Activated CD8-positive, alpha-beta T cell treated with anti-CD3 and anti-CD28 coated beads, Interleukin-2, amount 10 ng/mL, durations not matched to agents 7 days and 5 days (primary cell): ENCODE measurements at places on chromosomes 6 and 20.

GRCh38 chr6:15248451-15249370 lies 2.8 kb downstream of the JARID2 start:
- DNase-seq = peak; percentile 98

DNA sequence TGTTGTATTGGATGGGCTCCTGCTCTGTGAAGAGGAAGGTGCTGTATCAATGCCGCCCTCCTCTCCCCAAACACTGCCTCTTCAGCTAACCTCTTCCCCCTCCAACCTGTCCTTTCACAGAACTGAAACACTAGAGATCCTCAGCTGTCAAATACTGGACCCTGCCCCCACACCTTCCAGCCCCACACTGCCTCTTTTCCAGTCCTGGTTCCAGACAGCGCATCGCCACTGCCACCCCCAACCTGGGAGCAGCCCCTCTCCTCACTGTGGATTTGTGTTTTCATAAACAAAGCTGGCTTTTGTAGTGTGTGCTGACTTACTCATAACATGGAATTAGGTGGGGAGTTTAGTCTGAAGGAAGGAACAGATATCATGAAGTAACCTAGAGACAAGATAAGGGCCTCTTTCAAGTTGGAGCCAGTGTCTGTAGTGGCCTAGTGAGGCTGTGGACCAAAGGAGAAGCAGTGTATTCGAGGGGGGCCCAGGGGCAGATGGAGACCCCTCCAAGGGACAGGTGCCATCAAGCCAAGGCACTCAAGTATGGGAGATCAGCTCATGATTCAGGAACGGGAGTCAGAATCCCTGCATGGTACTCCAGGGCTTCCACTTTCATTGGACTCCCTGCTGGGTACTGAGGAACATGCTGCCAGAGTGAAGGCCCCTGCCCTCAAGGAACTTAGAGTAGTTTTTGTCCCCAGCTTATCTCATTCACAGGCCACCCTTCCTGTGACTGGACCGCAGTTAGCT lies 2.1 kb downstream of the SCUBE3 start:
- no peak for DNase-seq

- peak; percentile 81 for DNase-seq
Observed at GRCh38 chr20:62616728-62617621, 25.3 kb upstream of the SLCO4A1 start.

DNA sequence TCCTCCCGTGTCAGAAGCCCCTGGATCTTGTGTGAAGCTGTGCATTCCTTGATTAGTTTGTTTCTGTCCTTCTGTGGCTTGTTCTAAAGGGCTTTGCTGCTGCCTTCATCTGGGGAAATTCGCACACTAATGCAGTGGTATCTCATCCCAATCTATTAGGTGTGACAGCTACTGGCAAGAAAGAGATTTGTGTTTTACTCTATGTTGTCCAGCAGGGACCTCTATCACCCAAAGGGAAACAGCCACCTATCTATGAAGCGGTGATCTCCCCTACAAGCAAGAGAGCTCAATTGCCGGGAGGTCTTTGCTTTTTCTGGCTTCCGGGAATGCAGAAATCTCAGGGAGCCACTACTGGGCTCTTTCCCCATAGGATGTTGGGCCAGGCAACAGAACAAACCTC lies 151.8 kb downstream of the NRN1 start:
- no peak for DNase-seq

GRCh38 chr6:90907931-90908655 lies 321.2 kb upstream of the MAP3K7 start:
- no peak for DNase-seq

GRCh38 chr6:21188505-21189223 lies 404.9 kb upstream of the SOX4 start:
- DNase-seq = no peak

DNA sequence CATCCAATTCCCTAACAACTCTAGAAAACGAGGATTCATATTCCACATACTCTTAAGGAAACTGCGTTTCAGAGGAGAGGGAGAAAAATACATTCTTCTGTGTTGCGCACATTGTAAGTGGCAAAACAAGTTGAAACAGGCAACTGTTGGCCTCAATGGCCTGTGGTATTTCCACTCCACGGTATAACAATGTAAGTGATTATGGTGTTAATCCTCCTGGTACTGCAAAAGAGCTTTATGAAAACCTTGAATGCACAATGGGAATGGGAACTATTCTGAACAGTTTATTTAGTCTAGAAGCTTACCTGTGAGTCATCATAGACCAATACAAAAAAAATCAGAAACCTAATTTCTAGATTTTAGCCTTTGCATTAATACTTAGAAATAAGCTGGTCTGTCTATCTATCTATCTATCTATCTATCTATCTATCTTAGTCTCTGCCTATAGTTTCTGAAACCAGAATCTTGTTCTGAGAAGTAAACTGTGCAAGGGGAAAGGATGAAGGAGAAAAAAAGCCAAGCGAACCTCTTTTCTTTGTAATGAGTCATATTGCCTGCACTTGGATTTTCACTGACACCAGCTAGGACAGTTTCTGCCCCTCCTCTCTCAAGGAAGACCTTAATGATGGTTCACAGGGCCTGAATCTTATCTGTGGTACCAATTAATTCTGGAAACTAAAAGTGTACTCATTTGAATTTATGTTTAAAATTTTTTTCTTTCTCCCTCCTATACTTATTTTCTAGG lies 101.5 kb downstream of the RNF144B start:
- no peak for DNase-seq

DNA sequence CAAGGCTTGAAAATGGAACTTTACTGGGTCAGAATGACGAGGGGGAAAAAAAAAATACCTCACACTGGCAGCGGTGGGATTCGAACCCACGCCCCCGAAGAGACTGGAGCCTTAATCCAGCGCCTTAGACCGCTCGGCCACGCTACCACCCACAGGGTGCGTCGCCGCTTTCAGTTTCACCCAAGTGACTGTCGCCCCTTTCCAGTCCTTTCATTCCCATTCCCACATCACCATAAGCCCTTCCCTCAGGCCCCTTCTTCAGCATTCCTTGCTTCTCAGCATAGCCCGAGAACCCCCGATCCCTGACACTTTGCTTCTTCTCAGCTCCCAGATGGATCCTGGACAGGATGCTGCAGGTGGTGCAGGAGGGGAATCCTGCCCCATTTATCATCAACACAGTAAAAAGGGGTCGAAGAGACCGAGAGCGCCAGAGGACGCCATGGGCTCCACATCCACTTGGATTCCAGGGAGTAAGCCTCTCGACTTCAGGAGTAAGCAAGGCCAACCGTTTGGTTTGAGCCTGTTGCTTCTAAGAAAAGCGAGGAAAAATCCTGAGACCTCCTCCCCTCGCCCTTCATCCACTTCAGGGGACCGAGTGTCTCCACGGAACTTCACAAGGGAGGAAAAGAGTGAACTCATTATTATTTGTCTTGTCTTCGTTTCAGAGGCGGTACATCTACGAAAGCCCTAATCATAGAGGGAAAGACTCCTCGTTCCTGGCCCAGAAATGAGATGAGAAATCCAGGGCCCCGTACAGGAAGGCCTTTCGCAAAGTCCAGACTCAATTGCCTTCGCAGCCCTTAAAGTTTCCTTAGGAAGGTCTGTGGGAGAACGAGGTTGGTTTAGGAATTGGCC lies 20.0 kb upstream of the TRIM27 start:
- DNase-seq = peak; percentile 79

GRCh38 chr6:158713469-158713868 lies 63.6 kb downstream of the SYTL3 start:
- no peak for DNase-seq

DNA sequence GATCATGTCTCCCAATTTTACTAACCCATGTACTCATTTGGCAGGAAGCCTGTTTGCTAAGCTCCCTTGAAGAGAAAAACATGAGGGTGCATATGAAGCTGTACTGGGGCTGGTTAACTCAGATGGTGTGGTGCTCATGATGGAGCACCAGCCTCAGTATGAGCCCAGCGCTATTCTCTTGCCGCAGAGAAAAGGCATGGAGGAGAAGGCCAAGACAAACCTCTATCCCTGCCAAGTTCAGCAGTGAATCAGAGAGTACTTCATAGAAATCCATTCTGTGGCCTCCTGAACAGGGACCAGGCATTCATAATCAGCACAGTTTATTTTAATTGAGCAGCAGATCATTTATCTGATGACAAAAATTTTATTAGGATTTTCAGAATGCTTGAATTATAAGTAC lies 398.1 kb downstream of the LMBRD1 start:
- DNase-seq = no peak

DNA sequence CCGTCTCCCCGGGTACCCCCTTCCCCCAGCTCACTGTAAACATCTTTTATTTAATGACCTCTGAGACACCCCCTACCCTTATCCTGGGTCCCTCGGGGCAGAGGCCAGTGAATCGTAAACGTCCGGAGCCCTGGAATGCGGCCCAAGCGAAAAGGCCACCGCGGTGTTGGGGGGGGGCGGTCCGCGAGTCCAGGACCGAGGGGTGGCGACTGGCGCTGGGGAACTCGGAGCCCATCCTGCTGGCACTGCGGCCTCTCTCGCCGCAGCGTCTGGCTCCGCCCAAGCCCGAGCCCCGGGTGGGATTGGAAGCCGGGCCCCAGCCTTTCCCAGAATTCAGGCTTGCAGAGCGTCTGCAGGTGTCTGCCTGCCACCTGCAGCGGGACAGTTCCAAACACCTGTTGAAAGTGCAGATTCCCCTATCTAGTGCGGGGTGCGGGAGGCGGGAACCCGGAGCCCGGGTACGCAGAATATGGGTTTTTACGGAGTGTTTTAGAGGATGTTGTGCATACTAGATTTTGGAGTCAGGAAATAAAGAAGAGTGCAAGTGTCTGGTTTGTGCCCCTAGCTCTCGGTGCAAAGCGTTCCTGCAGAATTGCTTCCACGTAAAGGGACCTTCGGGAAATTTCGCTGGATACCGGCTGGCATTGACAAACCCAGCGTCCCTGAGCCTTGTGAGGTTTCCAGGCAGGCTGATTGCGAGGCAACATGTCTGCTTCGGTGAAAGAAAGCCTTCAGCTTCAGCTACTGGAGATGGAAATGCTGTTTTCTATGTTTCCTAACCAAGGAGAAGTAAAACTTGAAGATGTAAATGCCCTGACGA lies 800 bp downstream of the RWDD2A start:
- no peak for DNase-seq

- no peak for DNase-seq
Observed at GRCh38 chr6:104591573-104592334, 268.0 kb downstream of the HACE1 start.

DNA sequence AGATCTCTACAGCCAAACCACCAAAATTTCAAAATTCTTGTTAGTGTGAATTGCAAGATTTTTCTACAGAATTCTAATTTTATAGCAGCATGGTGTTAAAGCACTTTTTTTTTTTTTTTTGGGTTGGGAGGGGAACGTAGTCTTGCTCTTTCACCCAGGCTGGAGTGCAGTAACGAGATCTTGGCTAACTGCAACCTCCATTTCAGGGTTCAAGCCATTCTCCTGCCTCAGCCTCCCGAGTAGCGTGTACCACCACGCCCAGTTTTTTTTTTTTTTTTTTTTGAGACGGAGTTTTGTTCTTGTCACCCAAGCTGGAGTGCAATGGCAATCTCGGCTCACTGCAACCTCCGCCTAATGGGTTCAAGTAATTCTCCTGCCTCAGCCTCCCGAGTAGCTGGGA lies 11.5 kb downstream of the ARHGAP18 start:
- no peak for DNase-seq

GRCh38 chr20:62738025-62738881 lies 29.6 kb downstream of the NTSR1 start:
- no peak for DNase-seq

DNA sequence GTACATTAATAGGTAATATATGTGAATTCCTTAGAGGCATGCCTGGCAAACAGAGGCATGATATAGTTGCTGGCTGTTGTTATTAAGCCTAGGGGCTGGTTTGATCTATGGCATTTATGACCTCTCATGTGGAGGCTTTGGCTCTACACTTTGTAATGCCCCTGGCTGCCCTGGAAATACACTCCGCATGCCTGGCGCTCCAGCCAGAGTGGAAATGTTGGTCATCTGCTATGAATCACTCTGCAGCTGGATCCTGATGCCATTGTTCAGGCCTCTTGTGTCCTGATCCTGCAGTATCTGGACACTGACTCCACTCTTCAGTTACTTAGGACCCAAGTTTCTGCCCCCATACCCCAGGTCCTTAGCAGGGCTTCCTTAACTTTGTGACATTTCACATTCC lies 200.5 kb upstream of the PCSK2 start:
- no peak for DNase-seq

GRCh38 chr6:89348372-89348771 lies 4.2 kb downstream of the UBE2J1 start:
- DNase-seq = no peak

GRCh38 chr6:21504790-21505189 lies 88.8 kb upstream of the SOX4 start:
- DNase-seq = no peak

DNA sequence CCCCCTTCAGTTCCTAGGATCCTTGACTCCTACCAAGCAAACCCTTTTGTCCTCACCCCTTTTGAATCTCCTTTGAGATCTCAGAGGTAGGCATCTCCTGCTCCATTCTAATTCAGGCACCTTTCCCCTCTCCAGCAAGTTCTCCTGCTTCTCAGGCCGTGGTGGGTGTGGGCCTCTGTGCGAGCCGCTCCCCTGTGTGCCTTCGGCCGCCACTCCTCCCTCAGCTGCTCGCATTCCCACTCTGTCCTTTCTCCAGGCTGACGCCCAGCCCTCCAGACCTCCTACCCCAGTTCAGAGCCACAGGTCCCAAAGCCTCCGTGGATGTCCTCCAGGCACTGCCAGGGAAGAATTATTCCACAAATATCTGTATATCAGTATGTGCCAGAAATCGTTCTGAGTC lies 19.7 kb upstream of the RPS6KA2 start:
- DNase-seq = no peak

GRCh38 chr6:32970413-32971241 lies 2.2 kb downstream of the BRD2 start:
- DNase-seq = peak; percentile 87

GRCh38 chr6:20575704-20576451 lies 41.6 kb downstream of the CDKAL1 start:
- no peak for DNase-seq

DNA sequence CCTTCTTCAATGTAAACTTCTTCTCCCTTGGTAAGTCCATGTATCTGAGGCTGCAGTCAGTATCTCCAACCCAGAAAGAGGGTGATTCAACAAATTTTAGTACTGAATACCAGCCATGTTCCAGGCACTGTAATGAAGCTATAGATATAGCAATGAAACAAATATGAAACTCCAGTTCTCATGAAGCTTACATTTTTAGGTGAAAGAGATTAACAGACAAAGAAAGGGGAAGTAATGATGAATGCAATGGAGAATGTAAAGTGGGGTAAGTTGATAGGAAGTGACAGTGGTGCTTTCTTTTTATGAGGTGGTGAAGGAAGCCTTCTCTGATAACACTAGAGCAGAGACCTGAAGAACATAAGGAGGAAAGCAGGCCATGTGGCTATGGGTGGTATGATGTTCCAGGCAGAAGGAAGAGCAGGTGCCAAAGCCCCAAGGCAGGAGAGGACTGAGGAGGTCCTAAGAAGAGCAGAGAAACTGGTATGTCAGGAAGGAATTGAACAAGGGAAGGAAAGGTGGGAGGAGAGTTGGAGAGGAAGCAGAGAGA lies 143.6 kb downstream of the TFAP2B start:
- no peak for DNase-seq

- DNase-seq = peak; percentile 20
Observed at GRCh38 chr6:107800564-107801164, 23.4 kb downstream of the SCML4 start.
